ENCODE measurements at places on chromosomes 6 and 20.

DNA sequence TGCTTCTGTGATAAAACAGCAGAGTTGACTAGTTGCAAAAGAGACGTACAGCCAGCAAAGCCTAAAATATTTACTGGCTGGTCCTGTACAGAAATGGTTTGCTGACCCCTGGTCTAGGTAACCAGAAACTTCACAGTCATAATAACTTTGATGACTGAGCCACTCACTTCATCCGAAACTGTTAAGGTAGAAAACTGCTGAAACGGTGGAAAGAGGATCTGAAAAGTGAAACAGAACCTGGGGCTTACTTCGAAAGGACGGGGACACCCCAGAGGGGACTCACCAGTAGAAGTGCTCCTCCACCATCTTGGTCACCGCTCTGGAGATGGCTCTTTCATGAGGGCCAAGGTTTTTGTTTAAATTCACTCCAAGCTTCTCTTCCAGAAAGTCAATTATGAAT is 16.4 kb downstream of the FAXC start:
- DNase-seq, result no peak

- no peak for DNase-seq
These were observed 47.5 kb downstream of the RALGAPA2 start for GRCh38 chr20:20664795-20665589.

DNA sequence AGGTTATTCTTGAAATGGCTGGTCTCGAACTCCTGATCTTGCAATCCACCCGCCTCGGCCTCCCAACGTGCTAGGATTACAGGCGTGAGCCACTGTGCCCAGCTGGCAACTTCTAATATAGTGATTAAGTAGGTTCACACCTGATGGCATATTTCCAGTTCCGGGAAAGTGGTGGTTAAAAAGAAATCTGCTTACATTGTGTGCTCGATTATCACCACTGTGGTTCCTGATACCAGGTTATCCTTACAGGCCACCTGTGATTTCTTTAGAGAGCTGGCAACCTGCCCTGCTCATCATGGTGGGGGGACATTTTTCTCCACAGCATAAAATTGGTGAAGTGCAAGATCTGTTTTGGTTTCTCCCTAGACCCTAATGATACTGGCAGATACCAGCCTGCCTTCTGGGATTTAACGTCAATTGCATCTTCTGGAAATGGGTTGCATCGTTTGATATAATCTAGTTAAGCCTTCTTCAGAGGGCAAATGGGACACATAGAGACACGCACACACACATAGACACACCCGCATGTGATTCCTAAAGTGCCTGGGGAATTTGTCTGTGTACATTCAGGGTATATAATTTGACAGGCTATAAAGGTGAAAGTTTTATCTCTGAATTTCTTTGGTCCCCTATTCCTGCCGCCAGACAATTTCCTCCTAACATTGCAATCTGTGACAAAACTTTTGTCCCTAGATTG is 49.7 kb upstream of the CITED2 start:
- DNase-seq, result no peak

DNA sequence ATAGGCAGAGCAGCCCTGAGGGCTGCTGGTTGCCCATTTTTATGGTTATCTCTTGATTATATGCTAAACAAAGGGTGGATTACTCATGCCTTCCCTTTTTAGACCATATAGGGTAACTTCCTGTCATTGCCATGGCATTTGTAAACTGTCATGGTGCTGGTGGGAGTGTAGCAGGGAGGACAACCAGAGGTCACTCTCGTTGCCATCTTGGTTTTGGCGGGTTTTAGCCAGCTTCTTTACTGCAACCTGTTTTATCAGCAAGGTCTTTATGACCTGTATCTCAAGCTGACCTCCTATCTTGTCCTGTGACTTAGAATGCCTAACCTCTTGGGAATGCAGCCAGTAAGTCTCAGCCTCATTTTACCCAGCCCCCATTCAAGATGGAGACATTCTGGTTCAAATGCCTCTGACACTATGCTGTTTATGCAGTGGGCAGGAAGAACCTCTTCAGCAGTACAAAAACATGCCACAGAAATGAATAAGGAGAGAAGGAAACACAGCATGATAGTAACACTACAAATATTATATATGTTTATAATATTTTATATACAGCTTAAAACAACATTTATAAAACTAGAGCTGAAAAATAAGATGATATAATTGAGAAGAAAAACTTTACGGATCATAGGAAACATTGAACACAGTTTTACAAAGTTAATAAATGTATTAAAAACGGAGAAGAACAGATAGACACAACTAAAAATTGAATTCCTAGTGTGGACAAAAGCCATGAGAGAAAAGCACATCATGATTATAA is 58.9 kb upstream of the SAMD5 start:
- no peak for DNase-seq

GRCh38 chr6:25181923-25182322 is 97.3 kb upstream of the CARMIL1 start:
- no peak for DNase-seq

GRCh38 chr20:49739042-49739441 is 25.4 kb upstream of the B4GALT5 start:
- no peak for DNase-seq

DNA sequence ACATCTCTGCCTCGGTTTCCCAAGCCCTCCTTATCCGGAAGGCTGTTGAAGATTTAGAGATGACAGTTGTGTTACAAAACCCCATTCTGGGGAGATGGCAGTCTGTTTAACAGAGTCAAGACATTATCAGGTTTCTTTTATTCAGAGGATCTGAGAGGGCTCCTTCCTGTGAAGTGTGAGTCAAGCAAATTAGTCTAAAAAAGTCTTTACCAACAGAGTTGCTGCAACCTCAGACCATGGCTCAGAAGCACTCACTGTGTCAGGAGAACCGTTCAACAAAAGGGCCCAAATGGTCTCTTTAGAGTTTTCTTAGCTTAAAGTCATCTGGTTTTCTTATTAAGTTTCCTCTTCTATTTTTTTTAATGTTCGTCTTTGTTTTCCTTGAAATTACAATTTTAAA is 717.8 kb downstream of the EPM2A start:
- DNase-seq, result no peak

GRCh38 chr20:41290804-41291389 is 26.6 kb downstream of the ZHX3 start:
- no peak for DNase-seq

Data from activated CD4-positive, CD25-positive, alpha-beta regulatory T cell (primary cell).